ENCODE measurements at places on chromosomes 6 and 20. TPM values are rescaled to one million over a fixed set of nuclear protein-coding genes. Genes with fewer than 3 reads are reported as not detected.

OPRM1 gene
- total RNA-seq = not detected

TCF21 gene
- total RNA-seq = 6.6 TPM

KCNK17 gene
- total RNA-seq = not detected

KIF25 gene
- total RNA-seq = not detected

CLVS2 gene
- not detected for total RNA-seq

NFATC2 gene
- 0.28 TPM for total RNA-seq

FGD2 gene
- total RNA-seq = not detected

FNDC11 gene
- 0.28 TPM for total RNA-seq

CAP2 gene
- 14.5 TPM for total RNA-seq

PKIB gene
- 13.1 TPM for total RNA-seq

HLA-DMB gene
- total RNA-seq = 0.28 TPM

ZBTB12 gene
- total RNA-seq = 2.5 TPM

HAO1 gene
- not detected for total RNA-seq

NKX2-4 gene
- not detected for total RNA-seq

PTPRK gene
- 80.8 TPM for total RNA-seq

SLC17A4 gene
- total RNA-seq = not detected
